Activated T-helper 17 cell treated with anti-CD3 and anti-CD28 coated beads, Interleukin-2, amount 50 U/mL, for 72 hours (primary cell): ENCODE measurements at places on chromosomes 4 and X.

DNA sequence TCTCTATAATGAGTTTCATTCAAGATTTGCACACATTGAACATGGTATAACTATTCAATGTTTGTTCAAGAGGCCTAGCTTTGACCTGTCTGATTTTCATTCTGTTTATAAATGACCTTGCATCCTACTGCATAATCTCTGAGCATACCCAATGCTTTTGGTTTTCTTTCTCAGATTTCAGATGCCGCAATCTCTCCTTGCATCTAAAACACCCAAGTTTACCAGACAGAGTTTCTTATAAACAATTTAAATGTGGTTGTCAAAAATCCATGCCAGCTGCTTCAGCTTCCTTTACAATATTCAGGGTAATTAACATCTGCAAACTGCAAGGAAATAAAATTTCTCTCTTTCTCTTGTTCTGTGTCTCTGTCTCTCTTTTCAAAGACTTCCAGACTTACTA is 123.0 kb upstream of the PCDH18 start:
- ATAC-seq = no peak

DNA sequence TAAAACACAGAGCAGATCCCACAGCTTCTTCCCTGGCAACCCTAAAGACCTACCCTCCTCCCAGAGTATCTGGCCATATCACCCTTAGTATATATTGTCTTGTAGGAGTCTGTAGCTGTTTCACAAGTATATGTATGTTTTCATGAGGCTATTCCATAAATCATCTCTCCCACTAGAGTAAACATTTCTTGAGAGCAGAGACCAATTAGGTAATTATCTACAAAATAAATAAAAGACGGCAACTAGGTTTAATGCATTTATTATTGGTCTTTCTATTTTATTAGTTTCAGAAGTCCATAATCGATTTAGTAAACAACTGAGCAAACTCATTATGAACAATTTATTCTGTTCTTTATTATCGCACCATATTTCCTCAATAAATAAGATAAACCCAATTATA is 7.0 kb downstream of the ACOT9 start:
- ATAC-seq = no peak

DNA sequence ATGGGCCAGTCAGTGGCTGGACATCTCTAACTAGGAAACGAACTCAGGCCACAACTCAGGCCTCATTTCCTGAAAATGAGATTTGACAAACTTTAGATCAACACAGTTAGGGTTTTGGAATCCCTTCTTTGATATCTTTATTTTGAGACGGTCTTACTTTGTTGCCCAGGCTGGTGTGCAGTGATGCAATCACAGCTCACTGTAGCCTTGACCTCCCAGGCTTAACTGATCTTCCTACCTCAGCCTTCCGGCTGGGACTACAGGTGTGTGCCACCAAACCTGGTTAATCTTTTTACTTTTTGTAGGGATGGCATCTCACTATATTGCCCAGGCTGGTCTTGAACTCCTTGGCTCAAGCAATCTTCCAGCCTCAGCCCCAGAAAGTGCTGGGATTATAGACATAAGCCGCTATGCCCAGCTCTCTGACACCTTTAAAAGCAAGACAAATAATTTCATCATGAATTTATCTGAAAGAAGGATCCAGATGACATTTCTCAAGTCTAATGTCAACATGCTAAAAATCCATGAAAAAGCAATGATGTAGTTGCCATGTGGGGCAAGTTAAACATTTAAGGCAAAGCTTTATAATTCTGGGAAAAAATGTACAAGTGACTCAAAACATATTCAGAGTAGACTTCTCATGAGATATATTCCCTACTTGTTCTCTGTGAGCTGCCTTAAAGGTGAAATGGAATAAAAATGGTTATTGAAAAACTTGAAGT is 89.1 kb upstream of the CBR4 start:
- ATAC-seq = no peak

GRCh38 chr4:52106191-52106590 is 55.1 kb downstream of the SPATA18 start:
- no peak for ATAC-seq

DNA sequence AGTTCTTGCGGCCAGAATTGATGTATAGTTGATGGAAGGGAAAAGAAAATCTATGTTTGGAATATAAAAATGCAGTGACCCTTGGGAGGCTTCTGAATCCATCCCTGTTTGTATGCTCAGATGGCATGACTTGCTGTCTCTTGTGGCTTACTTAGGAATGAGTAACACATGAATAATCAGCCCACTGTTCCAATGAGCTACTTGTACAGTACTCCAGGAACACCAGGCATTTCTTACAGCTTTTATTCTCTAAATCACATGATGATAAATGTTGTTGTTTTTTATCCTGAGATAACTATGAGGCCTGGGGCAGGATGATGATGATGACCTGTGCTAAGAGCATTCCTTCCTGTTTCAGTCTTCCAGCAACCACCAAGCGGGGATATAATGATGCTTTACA is 18.9 kb downstream of the TMPRSS11E start:
- ATAC-seq = peak; percentile 70
